ENCODE measurements at places on chromosomes 6 and 20.

- DNase-seq = peak; percentile 13
Measured at GRCh38 chr6:100257793-100258395, 206.8 kb downstream of the SIM1 start.

GRCh38 chr20:59411170-59411569 is 110.8 kb downstream of the EDN3 start:
- no peak for DNase-seq

GRCh38 chr6:54493138-54493537 is 184.9 kb downstream of the TINAG start:
- no peak for DNase-seq

- no peak for DNase-seq
Measured at GRCh38 chr20:47314647-47315338, 41.7 kb downstream of the ZMYND8 start.

GRCh38 chr6:67630146-67630545 is 1004.9 kb upstream of the ADGRB3 start:
- no peak for DNase-seq

DNA sequence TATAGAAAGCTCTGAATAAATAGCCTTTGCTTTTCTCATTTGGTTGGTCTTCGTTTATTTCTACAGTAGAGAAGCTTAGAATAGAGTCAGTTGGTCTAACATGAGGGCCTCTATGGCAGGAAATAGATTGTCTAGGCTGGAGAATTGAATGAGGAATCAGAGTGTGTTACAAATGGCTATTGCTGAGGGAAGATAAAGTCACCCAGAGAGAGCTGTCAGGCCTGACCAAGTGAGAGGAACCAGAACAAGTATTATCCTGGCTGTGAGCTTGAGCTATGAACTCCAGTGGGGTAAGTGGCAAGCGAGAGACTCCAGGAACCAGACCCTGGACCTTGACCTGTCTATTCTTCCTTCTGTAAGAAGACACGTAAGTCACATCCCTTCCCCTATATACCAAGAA is 353.1 kb downstream of the CD83 start:
- no peak for DNase-seq

GRCh38 chr6:125377621-125378020 is 75.9 kb upstream of the HDDC2 start:
- no peak for DNase-seq

GRCh38 chr6:168851460-168852375 is 401.9 kb downstream of the THBS2 start:
- no peak for DNase-seq
